ENCODE measurements at places on chromosomes 1 and 21.
A peak's percentile ranks its signal among the peaks of the same experiment; 100 is the strongest.

- DNase-seq = peak; percentile 9
Measured at GRCh38 chr1:161420763-161421455, 53.2 kb upstream of the CFAP126 start.

DNA sequence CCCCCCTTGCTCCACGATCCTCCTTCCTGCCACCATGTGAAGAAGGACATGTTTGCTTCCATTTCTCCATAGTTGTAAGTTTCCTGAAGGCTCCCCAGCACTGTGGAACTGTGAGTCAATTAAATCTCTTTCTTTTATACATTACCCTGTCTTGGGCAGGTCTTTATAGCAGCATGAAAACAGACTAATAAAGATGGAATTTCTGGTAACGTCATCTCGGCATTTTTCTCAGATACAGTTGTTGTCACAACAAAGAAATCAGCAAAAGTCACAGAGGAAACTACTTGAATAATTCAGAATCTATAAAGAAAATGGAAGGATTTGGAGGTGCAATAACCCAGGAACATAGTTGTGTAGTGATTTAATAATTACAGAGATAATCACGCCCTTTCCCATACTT lies 4.4 kb downstream of the APCS start:
- no peak for DNase-seq

DNA sequence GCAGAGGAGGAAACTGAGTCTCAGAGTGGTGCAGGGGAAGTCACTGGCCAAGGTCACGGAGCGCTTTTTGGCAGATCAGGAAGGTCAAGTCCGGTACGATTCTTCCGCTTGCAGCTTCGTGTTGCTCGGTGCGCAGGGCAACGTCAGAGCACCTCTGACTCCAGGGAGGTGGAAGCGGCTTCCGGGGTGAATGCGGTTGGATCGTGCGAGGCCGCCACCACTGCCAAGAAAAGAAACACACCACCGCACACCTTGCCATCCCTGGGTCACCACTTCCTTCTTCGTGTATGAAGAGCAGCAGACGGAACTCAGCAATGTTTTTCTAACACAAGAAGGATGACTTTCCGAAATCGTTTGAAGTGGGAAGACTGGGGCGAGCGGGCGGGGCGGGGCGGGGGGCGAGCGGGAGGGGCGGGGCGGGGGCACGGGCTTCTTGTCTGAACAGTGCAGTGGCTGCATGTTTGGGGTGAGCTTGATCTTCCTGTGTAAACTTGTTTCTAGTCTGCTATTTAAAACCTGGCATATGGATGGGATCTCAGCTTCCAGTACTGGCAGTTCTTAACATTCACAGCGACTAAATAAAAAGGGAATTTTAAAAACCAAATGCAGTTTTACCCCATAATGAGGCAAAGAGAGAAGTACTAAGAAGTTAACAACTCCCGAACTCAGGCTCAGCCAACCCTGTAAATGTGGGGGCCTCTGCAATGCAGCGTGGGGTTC lies 300.0 kb downstream of the RRAGC start:
- no peak for DNase-seq

GRCh38 chr1:99084562-99084961 lies 79.9 kb upstream of the PLPPR5 start:
- no peak for DNase-seq

- no peak for DNase-seq
Measured at GRCh38 chr1:52204696-52205095, 62.8 kb downstream of the ZFYVE9 start.

DNA sequence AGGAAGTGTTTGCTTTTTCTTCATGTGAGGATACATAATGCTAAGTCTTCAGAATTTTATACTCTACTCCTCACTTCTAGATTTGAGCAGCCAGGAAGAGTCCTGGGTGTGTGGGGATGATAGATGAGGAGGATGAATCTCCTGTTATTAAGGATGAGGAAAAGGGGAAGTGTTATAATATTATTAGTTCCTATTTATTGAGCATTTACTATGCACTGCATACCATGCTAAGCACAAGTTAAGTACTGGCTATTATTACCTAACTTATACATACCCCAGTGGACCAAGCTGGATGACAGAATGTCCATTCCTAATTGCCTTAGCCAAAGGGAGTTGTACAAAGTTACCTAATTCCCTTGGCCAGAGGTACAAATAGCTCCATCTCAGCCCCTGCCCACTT lies 19.8 kb downstream of the CACHD1 start:
- no peak for DNase-seq

DNA sequence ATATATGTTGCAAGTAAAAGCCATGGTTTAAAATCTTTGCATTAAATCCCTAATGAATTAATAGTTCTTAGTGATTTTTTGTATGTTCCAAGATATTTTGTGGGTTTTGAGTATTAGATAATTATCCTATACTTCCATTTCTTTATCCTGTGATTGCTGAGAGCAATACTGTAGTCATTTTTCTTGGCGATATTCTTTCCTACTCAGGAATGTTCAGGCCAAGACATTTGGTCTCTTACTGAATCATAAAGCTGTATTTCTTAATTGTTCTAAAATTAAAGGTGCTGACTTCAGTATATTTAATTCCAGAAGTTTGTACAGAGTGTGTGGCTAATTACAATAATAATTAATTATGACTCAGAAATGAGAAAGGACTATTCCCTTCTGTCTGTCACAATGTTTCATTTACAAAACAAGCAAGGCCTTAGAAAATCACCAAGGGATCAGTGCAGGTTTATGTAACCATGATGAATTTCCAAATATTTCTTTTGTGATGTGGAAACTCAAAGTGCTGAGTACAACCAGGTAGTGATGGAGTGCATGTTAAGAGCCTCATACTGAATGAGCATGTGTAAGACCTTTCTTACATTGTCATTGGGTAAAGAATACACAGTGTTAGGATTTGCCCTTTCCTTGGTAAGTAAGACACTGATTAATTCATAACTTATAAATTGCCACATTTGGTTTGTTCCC lies 161.2 kb downstream of the HMCN1 start:
- DNase-seq = no peak

GRCh38 chr1:227904541-227905335 lies 43.0 kb downstream of the WNT9A start:
- DNase-seq = no peak

GRCh38 chr1:80153762-80154161 lies 1147.2 kb upstream of the ADGRL4 start:
- no peak for DNase-seq

GRCh38 chr1:46437723-46438122 lies 43.6 kb downstream of the FAAH start:
- DNase-seq = no peak

GRCh38 chr21:14383596-14384180 lies 742 bp upstream of the HSPA13 start:
- peak; percentile 79 for DNase-seq

GRCh38 chr1:59532102-59532501 lies 235.2 kb downstream of the FGGY start:
- DNase-seq = no peak

GRCh38 chr1:201405484-201405831 lies 6.3 kb upstream of the LAD1 start:
- DNase-seq = no peak

- no peak for DNase-seq
Measured at GRCh38 chr1:36109041-36109679, 15.9 kb downstream of the COL8A2 start.

DNA sequence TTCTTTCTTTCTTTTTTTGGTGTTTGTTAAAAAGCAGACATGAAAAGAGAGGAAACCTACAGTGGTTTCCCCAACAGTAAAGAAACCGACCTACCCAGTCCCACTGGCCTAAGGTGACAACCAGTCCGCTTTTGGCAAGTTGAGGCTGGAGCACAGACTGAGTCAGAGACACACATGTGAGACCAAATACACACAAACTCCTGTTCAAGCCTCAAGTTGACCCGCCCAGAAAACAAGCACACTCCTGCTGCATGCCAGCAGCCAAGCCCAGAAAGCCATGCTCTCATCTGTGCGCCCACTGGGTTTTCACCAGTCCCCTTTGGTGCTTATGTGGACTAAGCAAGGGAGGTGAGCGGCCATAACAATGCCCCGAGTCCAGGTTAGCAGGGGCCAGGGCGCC lies 64.6 kb upstream of the GPR153 start:
- no peak for DNase-seq

DNA sequence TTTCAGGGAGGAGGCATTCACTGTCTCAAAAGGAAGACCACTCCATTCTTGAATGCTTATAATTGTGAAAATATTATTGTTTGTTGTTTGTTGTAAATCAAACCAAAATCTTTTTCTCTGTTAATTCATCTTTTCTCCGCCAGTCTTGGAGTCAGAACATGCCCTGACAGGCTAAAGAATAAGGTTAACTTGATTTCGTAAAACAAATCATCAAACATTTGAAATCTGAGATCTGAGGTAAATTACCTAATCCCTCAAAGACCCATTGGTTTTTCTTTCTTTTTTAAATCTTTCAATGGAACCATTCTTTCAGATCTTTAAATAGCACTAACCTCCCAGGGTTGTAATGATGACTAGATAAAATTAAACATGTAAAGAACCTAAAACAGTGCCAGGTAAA lies 430.1 kb upstream of the PTBP2 start:
- no peak for DNase-seq

- DNase-seq = no peak
Measured at GRCh38 chr1:33258788-33259274, 2.5 kb downstream of the ZNF362 start.

- no peak for DNase-seq
Measured at GRCh38 chr1:206004826-206005225, 1.6 kb upstream of the RAB7B start.

DNA sequence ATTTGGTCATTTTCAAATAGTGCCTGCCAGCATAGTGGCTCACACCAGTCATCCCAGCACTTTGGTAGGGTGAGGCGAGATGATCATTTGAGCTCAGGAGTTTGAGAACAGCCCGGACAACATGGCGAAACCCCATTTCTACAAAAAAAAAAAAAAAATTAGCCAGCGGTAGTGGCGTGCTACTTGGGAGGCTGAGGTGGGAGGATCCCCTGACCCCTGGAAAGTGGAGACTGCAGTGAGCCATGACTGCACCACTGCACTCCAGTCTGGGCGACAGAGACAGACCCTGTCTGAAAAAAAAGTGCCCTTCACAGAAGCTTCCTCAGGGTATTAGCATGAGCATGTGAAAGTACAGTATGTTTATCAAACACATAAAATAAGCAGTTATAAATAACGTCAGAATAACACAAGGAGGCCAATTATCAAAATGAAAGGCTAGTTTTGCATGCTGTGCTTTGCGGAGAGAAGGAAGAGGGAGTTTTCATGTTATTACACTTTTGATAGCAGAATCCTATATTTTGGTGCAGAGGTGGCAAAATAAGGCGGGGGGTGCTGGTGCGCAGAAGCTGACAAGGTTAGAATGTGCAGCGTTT lies 781 bp upstream of the METTL13 start:
- no peak for DNase-seq

- no peak for DNase-seq
Measured at GRCh38 chr1:57532299-57532698, 108.4 kb upstream of the DAB1 start.

GRCh38 chr1:83761167-83762038 lies 237.5 kb downstream of the TTLL7 start:
- DNase-seq = no peak

- no peak for DNase-seq
Measured at GRCh38 chr21:28761674-28762356, 230.9 kb downstream of the LTN1 start.

GRCh38 chr1:209996348-209996747 lies 58.3 kb downstream of the SYT14 start:
- no peak for DNase-seq

GRCh38 chr21:38920631-38921398 lies 115.1 kb downstream of the ETS2 start:
- no peak for DNase-seq

- peak; percentile 33 for DNase-seq
Measured at GRCh38 chr1:198932351-198932991, 293.6 kb downstream of the PTPRC start.

GRCh38 chr1:243179720-243180119 lies 75.4 kb downstream of the CEP170 start:
- DNase-seq = no peak

GRCh38 chr1:216178281-216178680 lies 245.0 kb downstream of the USH2A start:
- no peak for DNase-seq

DNA sequence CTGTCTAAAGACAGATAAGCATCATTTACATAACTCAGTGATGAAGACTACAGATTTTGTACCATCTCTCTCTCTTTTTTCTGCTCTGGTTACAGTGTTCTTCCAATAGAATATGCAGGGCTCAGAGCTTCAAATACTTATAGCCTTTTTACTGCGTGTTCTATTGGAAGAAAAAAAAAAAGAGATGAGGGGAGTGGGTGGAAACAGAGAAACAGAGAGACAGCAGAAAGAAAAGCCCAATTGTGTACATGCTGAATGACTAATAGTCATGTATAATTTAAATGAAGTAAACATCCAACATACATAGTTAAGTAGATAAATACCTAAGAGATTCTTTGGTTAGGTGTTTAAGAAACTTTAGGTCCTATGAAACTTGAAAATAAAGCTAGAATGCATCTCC lies 151.9 kb downstream of the HMCN1 start:
- DNase-seq = no peak

- DNase-seq = no peak
Measured at GRCh38 chr1:183841950-183842794, 37.3 kb downstream of the RGL1 start.

- no peak for DNase-seq
Measured at GRCh38 chr1:180565121-180565871, 6.5 kb downstream of the OVAAL start.

GRCh38 chr1:172976222-172977041 lies 74.3 kb downstream of the TNFSF18 start:
- DNase-seq = no peak

DNA sequence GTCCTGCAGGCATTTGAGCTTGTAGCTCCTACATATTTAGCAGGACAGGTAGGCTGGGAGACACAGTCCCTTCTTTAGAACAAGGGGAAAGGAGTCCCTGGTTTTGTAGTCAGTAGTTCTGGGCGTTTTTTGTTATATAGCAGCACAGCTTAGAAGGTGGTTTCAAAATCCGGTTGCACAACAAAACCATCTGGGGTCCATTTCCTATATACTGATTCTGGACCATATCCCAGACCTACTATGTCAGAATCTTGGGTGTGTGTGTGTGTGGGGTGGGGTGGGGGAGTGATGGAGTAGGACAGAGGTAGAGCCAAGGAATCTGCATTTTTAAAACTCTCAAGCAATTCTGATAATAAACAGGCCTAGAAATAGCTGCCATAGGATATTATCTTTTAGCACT lies 21.6 kb downstream of the METTL13 start:
- DNase-seq = no peak

- no peak for DNase-seq
Measured at GRCh38 chr1:186139115-186139514, 235.9 kb downstream of the TPR start.

- no peak for DNase-seq
Measured at GRCh38 chr1:100187912-100188311, 9.9 kb upstream of the LRRC39 start.

All from NCI-H748 treated with DMSO at 0.1 percent for 48 hours (cell line).